Bone marrow (tissue), 2 donors: ENCODE measurements at places on chromosomes 7 and 10.

GRCh38 chr10:103254538-103255325, 9.0 kb downstream of the RPEL1 start:
- no peak for DNase-seq

- DNase-seq, result no peak
These were observed 58.8 kb upstream of the SRRM3 start for GRCh38 chr7:76142861-76143260.

DNA sequence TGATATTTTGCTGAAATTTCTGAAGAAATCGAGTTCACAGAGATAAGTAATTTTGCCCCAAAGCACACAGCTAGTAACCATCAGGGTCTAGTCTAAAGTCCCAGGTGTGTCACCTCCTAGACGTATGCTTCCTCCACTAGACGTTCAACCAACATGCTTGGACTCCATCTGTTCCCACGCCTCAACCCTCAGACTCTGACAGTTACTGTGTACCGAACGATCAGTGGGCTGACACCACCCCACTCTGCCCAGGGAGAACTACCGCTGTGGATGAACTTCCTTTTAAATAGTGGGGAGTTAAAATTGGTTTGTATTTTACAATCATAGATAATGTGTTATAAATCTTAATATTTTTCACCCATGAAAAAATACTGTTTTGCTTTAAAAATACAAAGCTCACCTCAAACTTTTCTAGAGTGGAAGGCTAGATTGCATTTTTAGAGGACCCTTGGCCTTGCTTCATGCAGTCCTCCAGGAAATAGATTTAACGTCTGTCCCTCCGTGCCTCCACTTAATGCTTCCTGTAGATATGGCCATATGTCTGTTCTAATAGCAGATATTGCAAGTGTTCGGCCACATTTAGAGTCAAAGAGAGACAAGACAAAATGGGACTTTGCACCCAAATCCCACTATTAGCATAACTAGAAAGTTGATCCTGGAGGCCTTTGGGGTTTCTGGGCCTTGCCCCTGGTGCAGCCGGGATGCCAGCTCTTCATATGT, 91.4 kb upstream of the ZPBP start:
- DNase-seq, result no peak

DNA sequence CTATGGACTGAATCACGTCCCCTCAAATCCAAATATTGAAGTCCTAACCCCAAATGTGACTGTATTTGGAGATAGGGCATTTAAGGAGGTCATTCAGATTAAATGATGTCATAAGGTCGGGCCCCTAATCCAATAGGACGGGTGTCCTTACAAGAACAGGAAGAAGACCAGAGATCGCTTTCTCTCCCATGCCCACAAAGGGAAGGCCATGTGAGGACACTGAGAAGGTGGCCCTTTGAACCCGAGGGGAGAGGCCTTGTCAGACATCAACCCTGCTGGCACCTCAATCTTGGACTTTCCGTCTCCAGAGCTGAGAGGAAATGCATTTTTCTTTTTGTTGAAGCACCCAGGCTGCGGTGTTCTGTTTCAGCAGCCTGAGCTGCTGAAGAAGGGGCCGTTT, 72.3 kb upstream of the KLF6 start:
- DNase-seq, result no peak

- no peak for DNase-seq
These were observed at the start of gene PILRB for GRCh38 chr7:100358027-100358856. Gene PILRB, plus strand, starts transcription at chr7:100358117. Its CDS starts 186 bp downstream, at chr7:100358303.

- DNase-seq, result no peak
These were observed 20.4 kb downstream of the TEX36 start for GRCh38 chr10:125662584-125662983.

DNA sequence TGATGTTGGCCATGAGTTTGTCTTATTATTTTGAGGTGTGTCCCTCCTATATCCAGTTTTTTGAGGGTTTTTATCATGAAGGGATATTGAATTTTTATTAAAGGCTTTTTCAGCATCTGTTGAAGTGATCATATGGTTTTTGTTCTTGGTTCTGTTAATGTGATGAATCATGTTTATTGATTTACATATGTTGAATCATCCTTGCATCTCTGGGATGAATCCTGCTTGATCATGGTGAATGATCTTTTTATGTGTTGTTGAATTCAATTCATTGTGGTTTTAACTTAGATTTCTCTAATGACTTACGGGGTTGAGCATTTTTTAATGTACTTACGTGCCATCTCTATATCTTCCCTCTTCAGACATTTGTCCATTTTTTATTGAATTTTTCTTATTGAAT, 22.9 kb downstream of the DLD start:
- no peak for DNase-seq

GRCh38 chr10:89829887-89830269, 128.5 kb downstream of the KIF20B start:
- no peak for DNase-seq

GRCh38 chr10:59896191-59896590, 10.2 kb downstream of the CCDC6 start:
- no peak for DNase-seq

DNA sequence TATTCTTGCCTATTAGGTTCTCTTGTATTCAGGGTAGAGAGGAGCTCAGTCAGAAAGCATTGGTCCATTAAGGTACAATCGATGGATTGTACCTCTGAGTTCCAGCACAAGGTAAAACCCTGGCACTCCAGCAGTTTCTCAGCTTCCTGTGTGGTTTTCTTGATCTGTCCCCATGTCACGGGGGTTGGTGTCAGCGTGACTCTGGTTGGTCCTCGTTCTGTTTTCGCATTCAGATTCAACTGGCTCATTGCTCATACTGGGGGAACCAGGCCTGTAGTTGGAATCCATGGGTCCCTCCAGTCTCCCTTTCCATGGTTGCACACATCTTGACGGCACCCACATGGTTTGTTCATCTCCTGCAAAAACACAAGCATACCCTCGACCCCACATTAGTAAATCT, 32.7 kb upstream of the RASGEF1A start:
- DNase-seq, result no peak

DNA sequence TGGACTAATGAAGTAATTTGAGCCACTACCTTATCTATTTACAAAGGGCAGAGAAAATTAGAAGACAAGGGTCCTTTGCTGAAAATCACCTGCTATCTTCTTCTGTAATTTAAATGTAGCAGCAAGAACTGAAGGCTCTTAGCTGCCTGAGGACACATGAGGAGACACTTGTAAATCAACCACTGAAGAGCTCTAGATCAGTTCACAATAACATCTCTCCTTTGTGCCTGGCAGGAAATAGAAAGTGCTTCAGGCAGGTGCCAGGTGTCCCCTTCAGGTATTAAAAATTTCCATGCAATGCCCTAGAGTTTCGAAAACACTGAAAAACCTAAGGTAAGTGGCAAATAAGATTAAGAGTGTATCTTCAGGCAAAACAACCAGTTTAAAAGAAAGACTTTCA, 474.6 kb downstream of the GRM8 start:
- no peak for DNase-seq

GRCh38 chr10:3811291-3811870, 26.4 kb upstream of the KLF6 start:
- peak; percentile 75 for DNase-seq

- no peak for DNase-seq
These were observed 99.1 kb downstream of the PRPF18 start for GRCh38 chr10:13685885-13686284.

- DNase-seq, result no peak
These were observed 7.0 kb upstream of the CAMK2G start for GRCh38 chr10:73881221-73881919.

- no peak for DNase-seq
These were observed 1.8 kb downstream of the TPST1 start for GRCh38 chr7:66206934-66207240.

GRCh38 chr7:90532231-90532929, 62.9 kb downstream of the PTTG1IP2 start:
- no peak for DNase-seq

- no peak for DNase-seq
These were observed 55.7 kb upstream of the ZRANB1 start for GRCh38 chr10:124886195-124886594.

DNA sequence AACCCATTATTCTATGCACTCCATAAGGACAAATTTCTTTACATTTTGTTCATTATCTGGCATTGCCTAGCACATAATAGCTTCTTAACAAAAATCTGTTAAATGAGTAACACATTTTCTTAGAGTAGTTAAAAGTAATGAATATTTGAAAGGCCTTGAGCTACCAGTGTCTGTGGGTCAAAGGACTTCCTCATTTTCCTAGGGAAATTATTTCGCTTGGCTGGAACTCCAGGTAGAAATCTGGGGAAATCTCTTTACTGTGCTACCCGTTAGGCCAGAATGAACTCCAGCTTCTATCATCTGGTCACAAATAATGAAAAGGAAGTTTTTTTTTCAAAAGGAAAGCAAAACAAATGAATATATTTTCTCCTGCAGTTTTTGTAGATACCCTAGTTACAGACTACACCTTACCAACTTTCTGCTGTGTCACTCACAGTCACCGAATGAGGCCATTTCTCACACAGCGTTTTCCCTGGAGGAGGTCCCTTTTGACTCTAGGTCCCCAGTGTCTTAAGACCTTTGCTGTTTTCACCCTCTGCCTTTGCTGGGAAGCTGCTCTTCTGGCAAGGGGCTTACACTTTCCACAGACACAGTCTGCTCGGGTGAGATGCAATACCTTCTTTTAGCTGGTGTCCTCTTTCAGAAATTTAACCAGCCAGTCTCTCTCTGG, 1.6 kb downstream of the SAMD9L start:
- DNase-seq, result no peak

GRCh38 chr10:70830164-70830563, 14.4 kb downstream of the SGPL1 start:
- DNase-seq, result no peak

- no peak for DNase-seq
These were observed 83.3 kb upstream of the CREB5 start for GRCh38 chr7:28328822-28329660.

- DNase-seq, result no peak
These were observed 7.0 kb upstream of the GBX1 start for GRCh38 chr7:151174246-151175046.

GRCh38 chr7:46830-47140, 145.6 kb upstream of the FAM20C start:
- DNase-seq, result no peak

DNA sequence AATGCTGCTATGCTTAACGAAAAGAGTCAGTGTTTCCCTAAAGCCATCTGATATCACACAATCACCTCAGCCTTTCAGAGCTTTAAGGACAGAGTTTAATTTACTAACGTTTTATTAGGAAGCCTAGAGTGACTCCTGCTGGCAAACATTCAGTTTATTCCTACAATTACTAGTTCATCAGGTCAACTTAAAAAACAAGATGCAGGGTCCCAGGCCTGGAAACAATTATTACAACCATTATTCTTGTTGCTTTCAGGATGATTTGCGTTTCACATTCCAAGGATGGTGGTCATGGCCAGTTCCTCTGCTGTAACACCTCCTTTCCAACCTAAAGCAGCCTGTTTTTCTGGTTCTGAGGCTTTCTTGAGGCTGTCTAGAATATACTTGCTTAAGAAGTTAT, 1.5 kb upstream of the FAM53B start:
- peak; percentile 64 for DNase-seq

GRCh38 chr7:151704299-151704959, 172.5 kb downstream of the PRKAG2 start:
- no peak for DNase-seq

DNA sequence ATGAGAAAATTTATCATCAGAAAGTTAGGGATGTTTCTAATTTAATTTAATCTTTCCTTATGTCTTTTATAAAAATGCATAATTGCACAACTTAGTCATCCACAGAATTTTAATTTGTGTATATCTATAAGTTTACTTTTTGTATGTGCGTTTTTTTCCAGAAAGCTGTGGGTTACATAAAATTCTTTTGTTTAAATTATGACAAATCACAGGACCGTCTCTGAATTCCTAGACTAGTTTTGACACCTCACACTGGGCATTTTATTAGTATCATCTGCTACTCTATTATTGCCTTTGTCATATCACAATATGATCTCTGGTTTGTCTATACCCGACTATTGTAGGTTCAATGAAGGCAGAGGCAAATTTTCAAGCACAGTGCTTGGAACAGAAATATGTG, 482.4 kb upstream of the SEMA3D start:
- DNase-seq, result no peak

GRCh38 chr10:34627741-34628140, 187.4 kb downstream of the PARD3 start:
- DNase-seq, result no peak

DNA sequence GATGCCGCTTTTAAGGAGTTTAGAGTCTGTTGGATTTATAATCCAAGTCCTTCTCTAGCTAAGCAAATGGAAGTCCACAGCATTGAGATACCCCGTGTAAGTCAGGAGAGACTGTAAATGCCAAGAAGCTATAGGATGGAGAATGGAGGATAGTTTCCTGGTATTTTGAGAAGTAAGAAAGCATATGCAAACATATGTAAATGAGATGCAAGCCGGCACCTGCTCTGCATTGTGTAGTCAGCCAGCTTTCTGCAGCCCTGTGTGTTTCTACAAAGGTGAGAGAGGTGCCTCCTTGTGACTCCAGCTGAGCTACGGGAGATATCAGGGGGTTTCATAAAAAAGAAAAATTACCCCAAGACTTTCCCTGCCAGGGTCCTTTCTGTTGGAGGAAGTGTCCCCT, 176.3 kb downstream of the RPS24 start:
- no peak for DNase-seq

DNA sequence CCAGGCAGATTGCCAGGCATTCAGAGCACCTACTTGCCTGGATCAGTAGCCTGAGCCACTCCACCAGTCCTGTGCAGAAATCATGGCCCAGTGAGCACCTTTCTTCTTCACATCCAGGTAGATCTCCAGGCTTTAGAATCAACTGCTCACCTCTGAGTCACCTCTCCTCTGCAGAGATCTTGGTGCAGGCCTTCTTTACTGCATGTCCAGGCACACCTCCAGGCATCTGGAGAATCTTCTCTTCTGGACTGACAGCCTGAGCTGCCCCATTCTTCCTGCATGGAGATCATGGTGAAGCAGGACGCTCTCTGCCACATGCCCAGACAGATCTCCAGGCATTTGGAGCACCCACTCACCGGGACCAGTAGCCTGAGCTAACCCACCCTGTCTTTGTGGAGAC, 894.5 kb upstream of the MBL2 start:
- DNase-seq, result no peak

DNA sequence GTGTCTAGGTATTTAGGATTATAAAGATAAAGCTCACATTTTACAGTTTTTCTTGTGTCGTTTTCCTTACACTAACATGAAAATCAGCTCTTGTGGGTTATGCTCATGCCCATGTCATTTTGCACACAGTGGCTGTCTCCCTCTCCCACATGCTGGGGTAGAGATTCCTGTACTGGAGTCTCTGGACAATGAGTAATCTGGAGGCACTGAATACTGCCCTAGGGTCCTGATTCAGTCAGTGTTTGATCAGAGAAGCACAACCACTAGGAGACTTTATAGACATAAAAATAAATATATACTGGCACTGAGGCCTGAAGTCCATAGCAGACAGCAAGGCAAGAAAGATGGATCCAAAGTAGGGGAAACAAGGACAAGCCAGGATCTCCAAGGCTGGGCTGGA, 1008.8 kb downstream of the KCNMA1 start:
- no peak for DNase-seq

- DNase-seq, result no peak
These were observed 4.5 kb downstream of the GHRHR start for GRCh38 chr7:30968294-30968693.

- no peak for DNase-seq
These were observed 172.0 kb downstream of the PLXNA4 start for GRCh38 chr7:132404261-132404660.
